ENCODE measurements at places on chromosomes 2 and 18.

DNA sequence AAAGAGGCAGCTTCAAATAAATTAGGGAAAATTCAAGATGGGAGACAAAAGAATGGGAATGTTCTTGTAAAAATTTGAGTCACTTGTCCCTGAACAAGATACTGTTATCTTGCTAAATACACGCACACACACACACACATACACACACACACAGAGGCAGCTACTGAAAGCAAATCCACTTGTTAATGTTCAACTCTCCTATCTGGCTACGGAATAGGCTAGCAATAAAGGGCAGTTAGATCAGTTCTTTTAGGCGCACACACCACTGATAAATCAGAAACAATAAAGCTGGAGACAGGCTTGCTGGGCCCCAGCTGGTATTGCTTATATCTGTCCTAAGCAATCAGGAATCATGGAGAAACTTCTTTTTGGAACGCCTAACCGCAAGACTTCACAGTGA, 461.6 kb downstream of the BCL11A start:
- DNase-seq = no peak

DNA sequence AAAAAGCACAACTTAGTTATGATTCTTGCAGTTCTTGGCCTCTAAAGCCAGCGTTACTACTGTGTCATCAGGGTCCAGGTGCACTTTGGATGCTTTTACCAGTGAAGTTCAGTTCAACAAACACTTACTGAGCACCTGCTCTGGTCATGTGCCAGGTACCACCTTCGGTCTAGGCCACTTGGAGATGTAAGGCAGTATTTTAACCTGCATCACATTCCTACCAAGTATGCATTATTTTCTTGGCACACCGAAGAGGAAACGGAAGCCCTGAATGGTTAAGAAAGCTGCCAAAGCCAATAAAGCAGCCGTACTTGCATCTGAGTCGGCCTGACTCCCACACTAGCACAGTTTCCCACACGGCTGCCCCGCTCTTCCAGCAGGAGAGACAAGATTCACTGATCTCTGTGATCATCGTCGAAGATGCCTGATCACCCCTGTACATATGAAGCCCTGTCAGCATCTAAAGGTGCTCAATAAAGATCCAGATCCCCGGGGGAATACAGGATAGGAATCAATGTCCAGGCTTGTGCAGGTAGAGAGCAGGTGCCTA, 427.1 kb downstream of the EIPR1 start:
- DNase-seq = no peak

DNA sequence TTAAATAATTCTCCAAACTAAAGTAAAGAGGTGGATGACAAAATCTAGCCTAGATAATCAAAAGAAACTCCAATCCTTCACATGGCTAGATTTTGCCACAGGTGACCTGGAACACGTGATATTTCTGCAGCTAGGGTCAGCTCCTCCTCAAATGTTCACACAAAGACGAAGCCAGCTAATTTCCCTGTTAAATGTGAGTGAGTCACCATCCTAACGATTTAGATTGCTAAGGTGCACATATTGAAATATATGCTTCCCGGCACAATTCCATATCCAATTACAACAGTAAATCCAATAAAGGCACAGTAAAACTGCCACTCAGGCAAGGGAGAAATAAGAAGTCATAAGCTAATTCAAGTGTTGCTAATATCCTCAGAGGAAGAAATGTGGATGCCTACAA, 28.7 kb downstream of the IKZF2 start:
- DNase-seq = no peak

GRCh38 chr2:164213916-164214315, 407.4 kb downstream of the GRB14 start:
- no peak for DNase-seq

- DNase-seq = no peak
These were observed 63.8 kb downstream of the SETBP1 start for GRCh38 chr18:44744161-44745121.

GRCh38 chr2:98137196-98137595, 50.2 kb downstream of the VWA3B start:
- no peak for DNase-seq

DNA sequence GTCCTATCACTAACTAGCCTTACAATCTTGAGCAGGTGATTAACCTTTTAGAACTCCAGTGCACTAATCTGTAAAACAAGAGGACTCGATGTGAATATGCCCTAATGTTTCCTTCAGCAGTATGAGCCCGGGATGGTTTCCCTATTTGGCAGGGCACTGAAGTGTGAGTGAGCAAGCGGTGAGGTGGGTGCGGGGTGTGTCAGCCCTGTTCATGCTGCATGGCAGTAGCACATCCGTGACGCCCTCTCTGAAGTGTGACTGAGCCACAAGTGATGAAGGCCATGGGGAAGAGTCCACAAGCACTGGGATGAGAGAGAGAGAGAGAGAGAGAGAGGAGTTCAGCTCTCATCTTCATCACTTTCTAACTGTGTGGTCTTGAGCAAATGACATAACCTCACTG, 168.7 kb downstream of the SETBP1 start:
- no peak for DNase-seq

DNA sequence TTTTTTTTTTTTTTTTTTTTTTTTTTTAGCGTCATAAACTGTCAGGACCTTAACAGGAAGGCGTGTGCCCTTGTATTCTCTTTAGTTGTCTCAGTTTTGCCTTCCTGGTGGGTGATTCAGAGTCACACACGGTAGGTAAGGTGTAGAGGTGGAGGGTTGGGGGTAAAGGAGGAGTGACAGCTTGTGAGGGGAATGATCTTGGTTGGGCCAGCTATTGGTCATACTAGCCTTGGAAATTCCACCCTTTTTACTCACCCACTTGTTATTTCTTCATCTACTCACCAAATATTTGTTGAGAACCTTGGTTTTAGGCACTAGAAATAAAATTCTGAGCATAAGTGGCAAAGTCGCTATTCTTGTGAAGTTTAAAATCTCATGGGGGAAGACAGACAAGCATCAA, 22.2 kb downstream of the SMIM21 start:
- DNase-seq = no peak

GRCh38 chr2:217701622-217702021, 301.2 kb downstream of the TNS1 start:
- no peak for DNase-seq

GRCh38 chr2:167293172-167293781, 405.0 kb downstream of the XIRP2 start:
- no peak for DNase-seq

GRCh38 chr18:2878656-2879330, 32.0 kb downstream of the EMILIN2 start:
- no peak for DNase-seq

GRCh38 chr18:72460210-72460680, 83.9 kb downstream of the CBLN2 start:
- DNase-seq = no peak

DNA sequence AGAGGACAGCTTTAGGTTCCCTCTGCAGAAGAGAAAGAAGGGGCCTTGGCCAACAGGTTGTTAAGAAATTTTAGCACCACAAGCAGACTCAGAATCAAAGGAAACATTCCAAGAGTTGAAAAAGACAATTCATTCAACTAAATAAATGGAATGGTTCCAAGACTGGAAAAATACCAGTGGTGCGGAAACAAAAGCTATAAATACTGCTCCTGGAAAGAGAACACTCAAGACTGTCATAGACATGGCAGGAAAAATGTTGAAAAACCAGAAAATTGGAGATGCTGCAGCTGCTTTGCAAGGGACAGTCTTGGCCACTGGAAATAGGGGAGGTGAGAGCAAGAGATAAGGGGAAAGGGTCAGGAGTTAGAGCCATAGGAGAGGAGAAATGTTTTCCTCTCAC, 312.7 kb upstream of the CYRIA start:
- DNase-seq = no peak

DNA sequence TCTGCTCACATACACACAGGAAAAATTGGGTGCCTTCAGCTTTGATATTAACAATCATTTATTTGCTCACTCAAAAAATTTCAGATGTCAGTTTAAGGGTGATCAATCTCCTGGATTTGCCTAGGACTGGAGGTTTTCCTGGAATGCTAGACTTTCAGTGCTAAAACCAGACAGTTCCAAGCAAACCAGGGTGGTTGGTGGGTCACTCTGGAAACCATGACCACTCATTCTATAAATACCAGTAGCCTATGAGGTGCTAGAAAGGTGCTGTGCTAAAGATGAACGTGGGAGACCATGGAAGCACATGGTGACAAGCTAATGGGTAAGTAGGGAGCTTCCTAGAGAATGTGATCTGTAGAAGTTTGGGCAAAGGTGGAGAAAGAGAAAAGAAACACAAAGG, 25.4 kb upstream of the STPG4 start:
- DNase-seq = no peak

GRCh38 chr2:13002536-13003331, 286.0 kb downstream of the TRIB2 start:
- no peak for DNase-seq

- DNase-seq = no peak
These were observed 338.3 kb downstream of the CYRIA start for GRCh38 chr2:16327326-16327725.

GRCh38 chr2:126855606-126856005, 43.1 kb upstream of the TEX51 start:
- DNase-seq = no peak

DNA sequence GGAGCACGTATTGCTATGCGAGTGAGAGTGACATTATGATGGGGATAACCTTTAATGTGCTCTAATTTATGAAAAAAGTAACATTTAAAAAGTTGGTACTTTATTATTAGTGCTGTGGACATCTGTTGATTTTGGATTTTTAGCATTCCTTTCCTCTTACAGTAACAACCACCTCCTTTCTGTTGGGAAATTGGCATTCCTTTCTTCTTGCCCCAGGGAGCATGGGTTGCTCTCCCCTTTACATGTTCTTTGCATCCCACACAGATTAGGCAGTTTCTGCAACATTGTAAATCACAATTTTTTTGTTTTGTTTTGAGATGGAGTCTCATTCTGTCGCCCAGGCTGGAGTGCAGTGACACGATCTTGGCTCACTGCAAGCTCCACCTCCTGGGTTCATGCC, 300.2 kb downstream of the LPIN1 start:
- no peak for DNase-seq

- no peak for DNase-seq
These were observed 215.1 kb downstream of the LDLRAD4 start for GRCh38 chr18:13433685-13434084.

DNA sequence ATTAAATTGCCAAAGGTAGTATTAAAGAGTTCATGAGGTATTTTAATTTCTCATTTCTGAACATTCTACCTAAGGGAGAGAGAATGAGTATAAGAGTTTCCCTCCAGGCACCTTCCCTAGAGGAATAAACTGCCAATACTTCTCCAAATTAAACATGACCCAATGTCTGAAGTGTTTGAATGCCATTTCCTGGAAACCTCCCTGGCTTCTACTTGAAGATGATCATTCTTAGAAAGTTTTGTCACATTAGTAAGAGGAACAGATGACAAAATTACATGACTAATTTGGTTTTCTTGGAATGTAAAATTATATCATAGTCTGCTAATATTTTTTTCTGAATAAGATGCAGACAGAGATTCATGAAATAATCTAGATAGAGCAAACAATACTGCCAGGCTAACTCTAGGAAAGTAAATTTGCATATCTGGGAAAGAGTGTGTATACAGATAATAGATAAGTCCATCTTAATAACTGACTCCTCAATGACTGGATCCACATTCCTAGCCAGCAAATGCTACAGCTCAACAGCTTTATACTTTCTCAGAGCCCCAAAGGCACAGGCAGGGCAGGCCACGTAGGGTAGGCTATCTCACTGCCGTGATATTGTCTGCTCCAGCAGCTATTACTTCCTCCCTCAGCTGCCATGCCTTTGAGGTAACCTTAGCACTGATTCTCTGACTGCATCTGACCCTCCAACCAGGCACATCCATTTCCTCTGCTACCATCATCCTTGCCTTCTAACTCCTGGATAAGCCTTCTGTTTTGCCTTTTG, 630.8 kb upstream of the PIK3C3 start:
- no peak for DNase-seq

GRCh38 chr2:64605026-64605471, 48.7 kb downstream of the SERTAD2 start:
- DNase-seq = no peak

GRCh38 chr2:16398486-16399043, 267.1 kb downstream of the CYRIA start:
- DNase-seq = no peak

GRCh38 chr2:186972281-186972970, 123.5 kb upstream of the ZSWIM2 start:
- DNase-seq = no peak

GRCh38 chr2:9753276-9753600, 90.0 kb upstream of the TAF1B start:
- no peak for DNase-seq

DNA sequence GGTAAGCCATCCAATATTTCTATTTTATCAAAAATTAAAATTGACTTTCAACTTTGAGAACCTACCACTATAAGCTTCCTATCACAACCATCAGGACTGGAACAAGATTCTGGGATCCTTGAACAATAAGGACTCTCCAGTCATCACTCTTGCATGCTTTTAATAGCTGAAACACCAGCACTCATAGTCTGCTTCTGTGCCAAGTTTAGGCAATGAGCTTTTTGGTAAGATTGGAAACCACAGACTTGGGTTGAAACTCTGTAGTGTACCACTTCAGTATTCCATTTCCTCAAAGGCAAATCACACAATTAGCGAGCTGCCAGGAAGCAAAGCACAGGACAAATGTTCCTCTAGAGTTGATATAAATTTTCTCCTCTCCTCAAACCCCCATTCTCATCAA, 1065.8 kb upstream of the SLC39A10 start:
- DNase-seq = no peak

Data from NCI-H2081 treated with DMSO at 0.1 percent for 48 hours (cell line).